ENCODE measurements at places on chromosomes 6 and 20.

DNA sequence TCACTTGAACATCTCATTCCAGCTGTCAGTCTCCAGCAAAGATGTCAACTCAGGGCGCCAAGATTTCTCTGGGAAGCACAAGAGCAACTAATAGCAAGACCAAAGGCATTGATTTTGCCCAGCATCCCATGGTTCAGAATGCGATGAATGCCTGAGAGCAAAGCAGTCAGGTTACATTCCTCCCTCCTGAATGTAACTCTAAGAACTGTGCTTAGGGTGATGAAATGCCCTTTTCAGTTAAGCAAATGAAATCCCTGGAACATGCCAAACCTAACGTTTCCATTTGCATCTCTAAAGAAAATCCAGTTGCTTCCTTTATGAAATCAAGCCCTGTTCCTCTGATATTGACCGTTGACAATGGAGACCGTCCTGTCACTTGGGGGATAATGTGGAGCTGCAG is 224.0 kb upstream of the PLN start:
- DNase-seq: no peak

DNA sequence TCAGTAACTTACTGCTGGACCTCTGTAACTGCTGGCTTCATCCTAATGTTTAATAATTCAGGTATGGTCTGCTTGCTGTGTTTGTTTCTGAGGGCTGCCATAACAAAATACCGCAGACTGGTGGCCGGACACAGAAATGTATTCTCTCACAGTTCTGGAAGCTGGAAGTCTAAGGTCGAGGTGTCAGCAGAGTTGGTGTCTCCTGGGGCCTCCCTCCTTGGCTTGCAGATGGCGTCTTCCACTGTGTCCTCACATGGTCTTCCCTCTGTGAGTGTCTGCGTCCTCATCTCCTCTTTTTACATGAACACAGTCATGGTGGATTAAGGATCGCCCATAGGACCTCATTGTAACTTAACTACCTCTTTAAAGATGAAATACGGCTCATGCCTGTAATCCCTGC is 389.7 kb upstream of the JARID2 start:
- no peak for DNase-seq

DNA sequence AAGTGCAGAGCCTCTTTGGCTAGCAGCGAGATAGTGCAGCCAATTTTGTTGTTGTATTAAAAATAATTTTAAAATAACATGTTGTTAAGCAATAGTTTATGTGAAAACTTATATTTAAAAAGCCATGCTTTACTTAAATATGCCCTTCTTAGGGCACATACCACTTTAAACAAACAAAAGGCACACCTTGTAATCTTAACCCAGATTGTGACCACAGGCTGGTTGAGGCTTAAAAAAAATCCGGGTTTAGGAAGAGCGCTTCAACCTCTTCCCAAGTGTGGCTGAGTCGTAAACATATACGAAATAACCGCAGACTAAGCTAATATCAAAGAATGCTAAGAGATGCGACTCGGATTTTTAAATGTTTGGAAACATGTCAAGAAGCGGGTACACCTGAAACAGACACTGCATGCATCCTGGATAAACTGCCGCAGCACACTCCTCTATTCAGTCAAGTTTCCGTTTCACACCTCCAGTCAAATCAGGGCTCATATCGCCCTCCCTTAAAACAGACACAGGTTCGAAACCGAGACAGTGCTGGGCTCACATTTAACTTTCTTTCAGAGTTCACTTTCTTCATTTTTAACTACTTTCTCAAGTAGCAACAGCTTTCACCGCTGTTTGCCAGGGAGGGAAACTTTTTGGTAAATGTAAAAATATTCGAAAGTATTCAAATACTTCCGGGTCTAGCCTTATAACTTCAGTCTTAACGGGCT is 1.5 kb downstream of the DEK start:
- DNase-seq: no peak

- no peak for DNase-seq
These were observed 88.2 kb downstream of the FOXF2 start for GRCh38 chr6:1477432-1478090.

DNA sequence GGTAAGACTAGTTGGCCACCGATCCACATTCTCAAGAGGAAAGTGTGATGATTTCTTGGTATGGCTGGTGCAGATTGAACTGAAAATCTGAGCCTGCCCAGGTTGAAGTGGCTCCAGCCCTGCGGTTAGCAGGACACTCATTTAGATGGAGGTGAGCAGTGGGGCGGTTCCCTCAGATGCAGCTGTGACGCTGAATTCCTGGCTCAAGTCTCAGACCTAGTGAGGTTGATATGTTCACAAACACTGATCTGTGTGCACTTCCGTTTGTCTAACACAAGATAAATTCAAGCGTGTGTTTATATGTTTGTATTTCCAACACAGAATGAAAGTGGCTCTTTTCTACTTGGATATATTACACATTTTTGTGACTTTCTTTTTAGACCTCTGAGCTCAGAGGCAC is 83.4 kb upstream of the FRMD1 start:
- DNase-seq: no peak

GRCh38 chr6:11460001-11460668 is 77.4 kb upstream of the TMEM170B start:
- no peak for DNase-seq
